ENCODE measurements at places on chromosomes 2 and 18.

GRCh38 chr2:98883780-98884211 lies 52.2 kb downstream of the CRACDL start:
- DNase-seq, result no peak

- peak; percentile 48 for DNase-seq
Measured at GRCh38 chr2:135617501-135618015, 86.3 kb downstream of the R3HDM1 start.

- no peak for DNase-seq
Measured at GRCh38 chr2:179438654-179439053, 174.0 kb upstream of the SESTD1 start.

- peak; percentile 46 for DNase-seq
Measured at GRCh38 chr2:58925676-58926081, 684.6 kb upstream of the FANCL start.

GRCh38 chr2:6113786-6114185 lies 421.6 kb downstream of the SOX11 start:
- no peak for DNase-seq

DNA sequence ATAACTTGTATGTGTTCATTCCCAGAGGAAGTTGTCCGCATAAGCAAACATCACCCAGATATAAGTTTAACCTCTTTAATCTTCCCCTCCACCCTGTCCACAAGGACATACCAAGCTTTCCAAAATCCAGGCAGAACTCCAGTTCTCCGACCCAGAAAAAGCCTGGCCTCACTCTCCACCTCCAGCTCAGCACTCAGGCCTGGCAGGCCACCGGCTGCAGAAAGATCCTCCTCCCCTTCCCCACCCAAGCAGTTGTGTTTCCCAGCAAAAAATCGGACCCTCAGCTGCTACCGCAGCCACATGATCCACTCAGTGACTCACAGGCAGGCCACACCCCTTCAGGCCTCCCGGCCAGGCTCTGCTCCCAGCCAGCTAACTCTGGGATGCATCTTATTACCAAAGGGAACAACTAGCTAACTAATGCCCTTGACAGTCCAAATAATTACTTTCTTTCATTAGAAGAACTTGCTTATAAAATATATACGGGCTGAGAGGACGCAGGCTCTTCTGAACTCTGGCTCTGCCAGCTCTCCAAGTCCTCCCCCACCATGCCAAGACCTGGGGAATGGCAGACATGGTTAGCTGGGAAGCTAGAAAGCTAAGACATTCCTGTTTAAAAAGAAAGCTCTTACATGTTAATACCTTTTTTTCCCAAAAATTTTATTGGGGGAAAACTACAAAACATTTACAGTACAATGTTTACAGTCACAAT lies 4.5 kb downstream of the ZFP36L2 start:
- DNase-seq, result peak; percentile 97

- DNase-seq, result no peak
Measured at GRCh38 chr2:121492409-121492808, 38.3 kb upstream of the RNU4ATAC start.

DNA sequence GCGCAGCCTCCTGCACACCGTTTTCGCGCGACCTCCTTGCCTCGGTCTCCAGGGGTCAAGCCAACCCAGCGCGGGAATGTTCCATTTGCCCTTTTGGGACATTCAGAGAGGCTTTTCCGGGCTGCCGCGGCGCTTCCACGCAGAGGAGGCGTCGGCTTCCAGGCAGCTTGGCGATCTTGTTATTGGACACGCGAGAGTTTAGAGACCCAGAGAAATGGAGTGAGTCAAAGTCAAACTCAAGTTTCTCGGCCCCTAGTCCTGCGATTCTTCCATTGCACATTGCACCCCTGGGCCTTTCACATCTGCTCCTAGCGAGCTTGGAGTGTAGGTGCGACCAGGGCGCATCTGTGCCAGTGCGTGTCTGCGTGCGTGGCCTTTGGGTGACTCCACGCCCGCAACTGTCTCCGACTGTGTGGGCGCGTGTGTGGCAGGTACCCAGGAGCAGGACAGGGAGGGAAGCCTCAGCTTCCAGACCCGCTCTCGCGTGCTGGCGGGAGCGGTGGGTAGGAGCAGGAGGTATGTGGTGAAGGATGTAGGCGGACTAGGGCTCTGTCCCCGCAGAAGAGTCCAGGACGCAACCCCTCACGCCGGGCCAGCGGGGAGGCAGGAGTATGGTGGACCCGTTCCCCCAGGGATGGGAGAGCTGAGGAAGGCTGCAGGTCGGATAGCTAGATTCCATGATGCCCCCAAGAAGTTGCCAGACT lies 13.5 kb downstream of the SIX3 start:
- DNase-seq, result no peak

DNA sequence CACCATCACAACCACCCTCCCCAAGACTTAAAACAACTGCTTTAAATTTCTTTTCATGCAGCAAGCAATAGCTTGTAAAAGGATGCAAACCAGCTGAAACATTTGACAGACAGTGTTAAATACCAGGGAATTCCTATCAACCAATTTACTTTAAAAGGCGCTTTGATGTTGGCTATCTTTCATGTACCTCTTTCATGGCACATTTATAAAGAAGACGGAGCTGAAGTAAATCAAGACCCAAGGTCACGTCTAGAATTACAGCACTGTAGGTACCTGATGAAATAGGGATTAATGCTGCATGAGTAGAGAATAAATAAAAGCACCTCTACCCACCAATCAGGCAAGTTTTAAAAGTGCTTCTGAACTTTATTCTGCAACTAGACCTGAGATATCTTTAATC lies 78.9 kb downstream of the SRBD1 start:
- no peak for DNase-seq

DNA sequence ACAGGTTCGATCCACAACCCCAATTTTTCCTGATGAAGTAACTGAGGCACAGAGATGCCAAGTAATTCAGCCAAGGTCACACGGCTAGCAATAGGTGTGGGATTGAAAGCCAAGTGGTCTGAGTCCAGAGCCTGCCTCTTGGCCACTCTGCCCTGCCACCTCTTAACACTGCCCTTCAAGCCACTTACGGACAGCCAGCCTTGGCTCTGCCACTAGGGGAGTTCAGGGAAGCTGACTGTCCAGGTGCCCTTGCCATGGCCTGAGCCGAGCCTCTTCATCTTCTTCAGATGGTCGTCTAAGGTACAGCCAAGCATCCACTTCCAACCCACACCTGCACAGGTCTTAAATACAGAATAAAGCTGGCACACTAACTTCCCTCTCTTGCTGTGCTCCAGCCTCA lies 99.3 kb upstream of the GPR45 start:
- DNase-seq, result no peak

All from IMR-90 (cell line).